Trophoblast cell (in vitro differentiated cells and primary cell): ENCODE measurements at places on chromosomes 12 and 14.

GRCh38 chr14:78933166-78933565 lies 763.0 kb downstream of the NRXN3 start:
- no peak for DNase-seq

- no peak for DNase-seq
Measured at GRCh38 chr14:105252552-105253328, 4.4 kb downstream of the BTBD6 start.

GRCh38 chr14:77088219-77088618 lies 9.8 kb upstream of the CIPC start:
- DNase-seq: peak; percentile 100

DNA sequence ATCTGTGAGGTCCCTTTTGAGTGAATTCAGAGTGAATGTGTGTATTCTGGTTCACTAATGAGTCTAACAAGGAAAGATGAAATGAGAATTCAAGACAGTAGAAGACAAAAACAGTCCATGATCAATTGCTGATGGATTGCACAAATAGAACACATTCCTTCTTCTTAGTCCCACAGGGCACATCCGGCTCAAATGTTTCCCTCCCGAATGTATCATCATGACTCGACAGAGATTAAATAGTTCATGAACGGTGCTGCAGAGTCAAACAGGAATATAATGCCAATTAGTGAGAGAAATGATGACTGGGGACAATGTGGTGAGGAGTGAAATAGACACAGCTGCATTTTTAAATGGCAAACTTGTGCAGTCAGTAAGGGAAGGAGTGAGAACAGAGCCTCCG lies 11.5 kb upstream of the SFSWAP start:
- no peak for DNase-seq

GRCh38 chr12:129312048-129312447 lies 458.8 kb downstream of the GLT1D1 start:
- no peak for DNase-seq

DNA sequence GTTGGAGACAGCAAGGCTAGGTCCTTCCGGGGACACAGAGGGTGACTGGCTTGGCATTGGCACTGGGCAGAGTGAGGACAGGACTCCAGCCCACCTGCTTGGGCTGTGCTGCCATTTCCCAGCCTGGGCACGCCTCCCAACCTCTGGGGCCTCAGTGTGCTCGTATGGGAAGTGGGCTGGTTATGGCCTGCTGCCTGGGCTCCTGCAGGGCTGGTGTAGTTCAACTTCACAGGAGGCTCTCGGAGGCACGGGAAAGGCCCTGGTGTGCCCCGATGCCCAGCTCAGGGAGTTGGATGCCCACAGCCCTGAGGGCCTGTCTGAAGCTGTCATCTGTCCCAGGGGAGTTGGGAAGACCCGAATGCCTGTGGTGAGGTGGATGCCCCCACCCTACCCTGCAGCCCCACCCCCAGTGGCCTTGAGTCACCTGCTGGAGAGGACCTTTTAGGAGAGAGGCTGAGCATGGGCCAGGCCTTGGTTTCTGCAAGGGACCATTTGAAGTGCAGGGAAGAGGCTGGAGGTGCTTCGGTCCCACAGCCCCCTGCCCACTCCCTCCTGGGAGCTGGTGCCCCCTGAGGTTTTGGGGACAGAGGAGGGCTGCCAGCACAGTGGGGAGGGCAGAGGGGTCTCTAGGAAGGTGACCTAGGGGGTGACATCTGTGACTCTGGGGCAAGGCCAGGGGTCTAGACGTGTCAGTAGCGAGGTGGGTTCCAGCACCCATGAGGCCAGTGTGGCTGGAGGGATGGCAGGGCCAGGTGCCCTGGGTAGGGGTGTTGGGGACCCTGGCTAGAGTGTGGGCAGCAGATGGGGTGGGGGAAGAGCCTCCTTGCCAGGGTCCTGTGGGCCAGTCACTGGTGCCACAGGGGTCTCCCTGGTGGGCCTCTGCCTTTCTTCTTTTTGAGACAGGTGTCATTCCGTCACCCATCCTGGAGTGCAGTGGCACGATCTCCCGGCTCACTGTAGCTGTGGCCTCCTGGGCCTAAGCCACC lies 9.1 kb downstream of the ULK1 start:
- DNase-seq: no peak

DNA sequence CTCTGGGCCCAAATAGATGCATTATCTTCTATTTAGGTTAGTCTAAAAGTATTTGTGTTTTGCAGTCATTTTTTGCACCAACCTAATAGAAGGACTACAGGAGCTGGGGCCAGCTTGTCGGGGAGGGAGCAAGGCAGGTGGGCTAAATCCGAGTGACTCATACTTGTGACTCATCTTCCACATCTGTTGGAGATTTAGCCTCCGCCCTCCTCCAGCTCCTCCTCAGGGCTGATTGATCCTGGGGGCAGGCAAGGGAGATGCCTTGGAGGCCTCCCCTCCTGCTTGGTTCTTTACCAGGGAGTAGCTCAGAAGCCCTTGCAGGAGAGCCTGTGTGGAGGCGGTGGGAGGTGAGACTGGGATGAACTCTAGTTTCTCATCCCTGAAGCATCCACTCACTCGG lies 27.9 kb downstream of the RHOF start:
- no peak for DNase-seq

- DNase-seq: no peak
Measured at GRCh38 chr12:52836042-52836466, 1.9 kb upstream of the KRT79 start.

- DNase-seq: peak; percentile 61
Measured at GRCh38 chr14:54135804-54136280, 179.2 kb upstream of the BMP4 start.

DNA sequence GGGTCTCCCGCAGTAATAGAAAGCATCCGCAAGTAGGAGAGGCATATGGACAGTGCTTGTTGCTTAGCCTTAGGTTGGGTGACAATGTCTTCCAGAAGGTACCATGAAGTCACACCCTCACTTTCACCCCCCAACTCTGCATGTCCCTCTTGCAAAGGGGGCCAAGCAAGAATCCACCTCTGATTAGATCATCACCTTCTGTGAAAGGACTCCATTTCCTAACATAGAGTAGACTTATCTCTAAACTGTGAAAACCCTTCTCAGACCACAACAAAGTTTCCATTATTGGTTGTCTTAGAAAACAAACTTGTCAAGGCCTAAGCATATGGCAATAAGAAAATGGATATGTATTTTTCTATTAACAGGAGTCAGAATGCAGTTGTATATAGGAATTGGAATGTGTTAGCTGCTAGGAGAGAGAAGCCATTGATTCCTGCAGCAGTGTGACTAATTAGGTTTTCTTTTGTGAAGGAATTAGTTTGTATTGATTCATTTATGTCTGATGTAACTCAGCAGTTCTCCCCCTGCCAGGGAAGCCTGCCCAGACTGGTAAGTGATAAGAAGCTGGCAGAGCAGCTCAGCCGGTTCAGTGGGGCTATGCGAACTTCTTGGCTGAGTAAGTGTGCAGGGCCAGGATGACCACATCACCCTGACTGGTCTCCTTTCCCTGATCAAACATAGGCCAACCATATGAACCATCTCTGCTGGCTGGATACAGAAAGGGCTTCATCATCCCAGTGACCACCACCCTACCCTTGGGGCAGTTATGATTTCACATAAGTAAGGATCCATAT lies 107.3 kb upstream of the CCDC196 start:
- no peak for DNase-seq

DNA sequence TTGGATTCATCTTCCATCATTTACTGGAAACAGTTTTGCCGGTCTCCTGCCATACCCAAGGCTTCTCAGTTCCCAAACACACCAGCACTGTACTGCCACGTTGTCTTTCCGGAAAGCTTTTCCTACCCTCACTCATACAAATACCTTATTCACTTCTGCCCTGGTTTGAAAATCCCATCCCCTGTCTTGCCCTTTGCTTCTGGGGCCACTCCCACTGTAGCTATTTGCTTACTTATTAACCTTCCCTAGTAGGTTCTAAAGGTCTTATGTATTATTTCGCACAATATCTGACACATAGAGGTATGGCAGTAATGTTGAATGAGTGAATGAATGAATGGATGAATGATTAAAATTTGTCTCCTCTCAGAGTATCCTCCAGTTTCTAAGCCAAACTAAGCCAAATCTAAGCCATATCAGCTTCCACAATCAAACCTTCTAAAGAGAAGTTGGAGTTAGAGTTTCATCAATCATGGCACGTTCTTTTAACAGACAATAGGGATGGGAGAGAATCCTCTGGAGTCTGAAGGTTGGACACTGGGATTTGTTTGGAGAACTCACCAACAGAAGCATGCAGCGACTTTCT lies 18.6 kb downstream of the TSPAN8 start:
- DNase-seq: no peak

GRCh38 chr12:76074701-76075336 lies 9.7 kb downstream of the NAP1L1 start:
- DNase-seq: no peak

GRCh38 chr12:88866881-88867280 lies 286.6 kb upstream of the KITLG start:
- no peak for DNase-seq

- peak; percentile 88 for DNase-seq
Measured at GRCh38 chr14:93965287-93965821, 11.0 kb downstream of the ASB2 start.

GRCh38 chr14:64731141-64731581 lies 26.9 kb downstream of the PLEKHG3 start:
- DNase-seq: no peak

DNA sequence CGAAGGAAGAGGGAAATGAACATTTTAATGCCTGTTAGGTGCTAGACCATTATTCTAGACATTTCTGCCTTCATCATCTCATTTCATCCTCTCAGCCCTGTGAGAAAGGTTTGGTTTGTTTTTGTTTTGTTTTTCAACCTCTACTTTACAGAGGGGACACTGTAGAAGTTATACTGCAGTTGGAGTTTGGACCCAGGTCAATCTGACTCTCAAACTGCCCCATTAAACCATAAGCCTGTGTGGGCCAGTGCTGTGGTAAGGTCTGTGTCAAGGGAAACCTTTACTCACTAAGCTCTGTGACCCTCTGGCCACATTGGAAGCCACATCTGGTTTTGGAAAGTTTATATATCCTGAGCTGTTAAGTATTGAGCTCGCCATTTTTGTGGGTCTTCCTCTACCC lies 8.5 kb downstream of the TEAD4 start:
- DNase-seq: no peak

DNA sequence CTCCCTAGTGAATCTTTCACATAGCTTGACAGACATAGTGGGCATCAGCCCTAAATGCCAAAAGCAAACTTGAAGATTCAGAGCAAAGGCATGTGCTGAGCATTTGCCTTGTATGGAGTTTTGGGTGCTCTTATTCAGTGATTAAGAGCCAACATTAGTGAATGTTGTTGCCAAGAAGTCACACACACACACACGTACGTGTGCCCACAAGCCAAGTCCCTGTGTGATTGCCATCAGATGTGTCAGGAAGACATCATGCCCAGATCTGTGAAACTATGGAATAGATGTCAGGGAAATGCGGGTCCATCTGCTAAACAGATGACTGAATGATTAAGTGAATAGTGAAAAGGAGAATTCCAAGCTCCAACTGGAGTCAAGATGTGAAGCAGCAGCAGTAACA lies 149.0 kb downstream of the AKAP6 start:
- peak; percentile 74 for DNase-seq

GRCh38 chr12:29639893-29640495 lies 142.5 kb upstream of the OVCH1 start:
- DNase-seq: no peak

GRCh38 chr14:22668417-22668816 lies 24.3 kb upstream of the OR6J1 start:
- DNase-seq: no peak

GRCh38 chr12:22256605-22257004 lies 77.9 kb downstream of the ST8SIA1 start:
- DNase-seq: no peak

GRCh38 chr12:102406033-102406584 lies 74.3 kb downstream of the IGF1 start:
- no peak for DNase-seq

- DNase-seq: no peak
Measured at GRCh38 chr12:60394665-60395064, 798.8 kb downstream of the SLC16A7 start.

DNA sequence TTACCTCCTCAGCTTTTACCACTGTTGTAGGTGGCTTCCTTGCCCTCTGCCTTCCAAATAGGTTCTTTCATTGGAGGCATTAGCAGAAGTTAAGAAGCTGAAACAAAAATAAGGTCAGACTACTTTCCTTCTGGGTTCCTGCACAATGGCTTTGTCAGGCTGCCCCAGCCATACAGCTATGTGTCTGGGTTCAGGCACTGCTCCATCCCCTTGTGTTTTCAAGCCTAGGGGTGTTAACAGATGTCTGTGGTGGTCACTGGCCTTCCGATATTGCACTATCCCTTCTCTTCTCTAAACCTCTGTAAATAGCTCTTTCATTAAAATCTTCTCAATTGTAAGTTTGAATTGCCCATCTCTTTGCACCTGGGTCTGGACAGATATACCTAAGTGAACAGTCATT lies 728.9 kb downstream of the SLC16A7 start:
- no peak for DNase-seq

DNA sequence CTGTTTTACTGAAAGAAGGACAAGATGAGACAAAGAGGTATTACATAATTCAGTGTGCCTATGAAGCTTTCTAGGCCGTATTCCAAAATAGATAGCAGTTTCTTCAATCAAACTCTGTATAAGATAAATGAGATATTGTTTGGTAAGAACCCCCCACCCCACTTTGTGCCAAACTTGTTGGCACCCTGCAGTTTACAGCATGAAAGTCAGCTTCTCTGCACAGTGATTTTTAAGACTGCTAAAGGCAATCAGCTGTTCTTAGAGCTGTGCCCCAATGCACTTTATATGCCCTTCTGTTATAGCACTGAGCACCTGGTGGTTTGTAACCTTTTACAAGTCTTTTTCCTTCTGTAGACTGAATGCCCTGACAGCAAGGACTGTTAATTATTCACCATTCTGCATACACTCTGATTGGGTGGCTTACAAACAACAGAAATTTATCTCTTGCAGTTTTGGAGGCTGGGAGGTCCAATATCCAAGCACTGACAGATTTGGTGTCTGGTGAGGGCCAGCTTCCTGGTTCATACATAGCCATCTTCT lies 76.7 kb downstream of the ANO4 start:
- no peak for DNase-seq
